K562 (cell line): ENCODE measurements at places on chromosomes 2 and 18.

GRCh38 chr2:60725466-60725865 lies 30.6 kb upstream of the PAPOLG start:
- no peak for DNase-seq

GRCh38 chr2:161312996-161313395 lies 4.8 kb downstream of the PSMD14 start:
- no peak for DNase-seq

- no peak for DNase-seq
These were observed 240.4 kb downstream of the PLCL1 start for GRCh38 chr2:198044777-198045176.

DNA sequence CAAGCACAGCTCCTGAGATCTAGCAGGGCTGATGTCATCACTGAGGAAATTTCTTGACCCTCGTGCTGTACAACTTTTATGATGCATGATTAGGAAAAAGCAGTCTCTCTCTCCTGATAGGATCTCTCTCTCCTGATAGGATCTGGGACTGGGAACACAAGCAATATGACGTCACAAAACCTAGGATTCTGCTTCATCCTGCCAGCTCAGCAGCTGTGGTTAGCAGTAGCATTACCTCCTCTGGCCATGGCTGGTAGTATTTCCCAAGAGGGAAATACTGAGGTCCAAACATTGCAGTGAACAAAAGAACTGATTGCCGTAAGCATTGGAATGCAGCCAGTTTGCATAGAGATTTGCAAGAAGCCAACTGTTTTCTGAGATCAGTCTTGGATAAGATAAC lies 521.2 kb upstream of the POU3F3 start:
- DNase-seq = no peak

DNA sequence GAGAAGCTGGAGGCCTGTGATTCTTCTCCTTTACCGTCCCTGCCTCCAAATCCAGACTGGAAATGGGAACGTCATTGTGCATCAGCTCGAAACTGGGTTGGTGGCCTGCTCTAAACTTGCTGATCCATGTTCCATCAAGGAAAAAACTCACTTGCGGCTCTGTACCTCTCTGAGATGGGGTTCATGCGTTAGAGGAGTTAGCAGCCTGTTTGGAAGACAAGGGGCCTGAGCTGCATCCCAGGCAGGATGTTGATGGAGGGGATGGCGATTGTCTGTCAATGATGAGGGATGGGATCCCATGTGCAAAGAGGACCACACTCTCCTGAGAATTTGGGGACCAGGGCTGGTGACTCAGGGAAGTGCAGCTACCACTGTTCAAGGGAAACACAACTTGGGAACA lies 26.0 kb downstream of the TWIST2 start:
- no peak for DNase-seq

DNA sequence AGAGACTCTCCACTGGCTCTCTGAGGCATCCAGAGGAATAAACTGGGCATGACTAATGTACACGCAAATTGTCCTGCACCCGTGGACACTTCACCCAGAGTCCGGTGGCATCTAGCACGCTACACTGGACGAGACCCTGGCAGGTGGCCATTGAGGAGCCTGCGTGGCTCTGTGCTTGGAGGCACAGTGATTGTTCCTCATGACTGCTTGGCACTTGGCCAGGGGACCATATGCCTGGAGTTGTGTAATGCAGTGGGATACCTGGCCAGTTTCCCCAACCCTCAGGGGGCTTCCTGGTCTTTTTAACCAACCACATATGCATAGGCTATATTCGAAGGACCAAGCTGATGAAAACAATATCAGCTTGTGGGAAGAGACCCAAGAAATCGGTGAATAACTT lies 66.6 kb downstream of the MTCL1 start:
- DNase-seq = no peak

DNA sequence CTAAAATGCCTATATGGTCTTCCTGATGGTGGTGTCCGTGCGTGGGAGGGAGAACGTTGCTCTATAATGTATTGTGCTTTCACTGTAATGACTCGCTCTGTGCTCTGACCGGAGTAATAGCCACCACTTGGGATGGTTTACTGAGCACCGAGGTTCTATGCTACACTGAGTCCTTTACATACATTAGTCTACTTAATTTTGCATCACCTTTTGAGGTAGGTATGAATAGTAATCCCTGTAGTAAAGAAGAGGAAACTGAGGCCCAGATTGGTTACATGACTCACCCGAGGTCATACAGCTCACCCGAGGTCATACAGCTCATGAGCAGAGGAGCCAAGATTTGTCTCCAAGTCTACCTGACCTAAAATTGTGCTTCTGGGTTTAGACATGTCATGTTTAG lies 79.5 kb downstream of the ARMC9 start:
- DNase-seq = no peak

- DNase-seq = no peak
These were observed 122.4 kb upstream of the MAPRE2 start for GRCh38 chr18:34918856-34919255.

DNA sequence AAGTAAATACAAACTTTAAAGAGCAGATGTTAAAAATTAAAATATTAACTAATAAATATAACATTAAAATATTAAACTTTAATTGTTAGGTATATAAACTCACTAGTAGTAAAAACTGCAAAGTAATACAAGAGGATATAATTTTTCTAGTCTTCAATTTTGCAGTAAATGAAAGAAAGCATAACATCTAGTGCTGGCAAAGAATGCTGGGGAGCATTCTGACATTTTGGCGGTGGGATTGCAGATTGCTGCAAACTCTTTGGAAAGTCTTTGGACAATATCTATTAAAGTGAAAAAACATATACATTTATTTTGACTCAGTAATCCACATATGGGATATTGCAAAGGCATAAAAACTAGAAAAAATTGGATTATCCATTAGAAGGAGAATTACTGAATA lies 175.0 kb downstream of the GCA start:
- no peak for DNase-seq

GRCh38 chr2:20198796-20199632 lies 25.9 kb downstream of the SDC1 start:
- DNase-seq = no peak

DNA sequence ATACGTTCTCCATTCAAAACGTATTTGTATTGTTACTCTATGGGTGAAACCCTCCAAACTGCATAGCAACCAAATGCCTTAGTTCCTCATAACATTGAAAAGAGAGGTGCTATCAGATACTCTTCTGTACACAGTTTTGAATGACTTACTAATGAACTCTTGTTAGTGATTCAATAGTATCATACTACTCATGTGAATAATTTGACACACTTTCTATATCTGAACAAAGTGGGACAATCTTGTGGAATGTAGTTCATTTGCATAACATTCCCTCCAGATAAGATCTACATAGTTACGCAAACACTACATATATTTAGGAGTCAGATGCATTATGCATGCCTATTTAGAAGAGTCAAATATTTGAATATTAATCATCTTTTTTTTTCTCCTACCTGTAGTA lies 232.0 kb upstream of the NRXN1 start:
- no peak for DNase-seq

GRCh38 chr2:230205034-230205433 lies 14.8 kb downstream of the SP110 start:
- no peak for DNase-seq

- peak; percentile 6 for DNase-seq
These were observed 43.0 kb downstream of the RAB27B start for GRCh38 chr18:54871231-54871630.

- no peak for DNase-seq
These were observed 142.4 kb upstream of the ALPP start for GRCh38 chr2:232236200-232236599.

DNA sequence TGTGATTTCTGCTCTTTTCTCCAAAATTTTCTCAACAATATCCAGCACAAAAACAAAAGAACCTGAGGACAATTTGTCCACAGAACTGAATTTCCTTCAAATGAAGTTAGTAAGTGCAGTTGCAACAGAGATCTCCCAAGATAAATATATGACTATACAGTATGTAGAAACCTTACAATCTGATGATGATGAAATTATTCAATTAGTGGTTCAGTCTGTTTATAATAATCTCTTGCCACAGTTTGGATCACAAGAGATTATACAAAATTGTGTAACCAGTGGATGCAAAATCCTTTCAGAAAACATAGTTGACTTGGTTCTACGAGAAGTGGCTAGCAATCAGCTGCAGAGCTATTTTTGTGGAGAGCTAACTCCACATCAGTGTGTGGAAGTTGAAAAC lies 68.7 kb downstream of the FSIP2 start:
- no peak for DNase-seq

- DNase-seq = no peak
These were observed 156.0 kb downstream of the RIT2 start for GRCh38 chr18:42959528-42959927.

- DNase-seq = no peak
These were observed 16.7 kb downstream of the ZCCHC2 start for GRCh38 chr18:62539284-62540165.

DNA sequence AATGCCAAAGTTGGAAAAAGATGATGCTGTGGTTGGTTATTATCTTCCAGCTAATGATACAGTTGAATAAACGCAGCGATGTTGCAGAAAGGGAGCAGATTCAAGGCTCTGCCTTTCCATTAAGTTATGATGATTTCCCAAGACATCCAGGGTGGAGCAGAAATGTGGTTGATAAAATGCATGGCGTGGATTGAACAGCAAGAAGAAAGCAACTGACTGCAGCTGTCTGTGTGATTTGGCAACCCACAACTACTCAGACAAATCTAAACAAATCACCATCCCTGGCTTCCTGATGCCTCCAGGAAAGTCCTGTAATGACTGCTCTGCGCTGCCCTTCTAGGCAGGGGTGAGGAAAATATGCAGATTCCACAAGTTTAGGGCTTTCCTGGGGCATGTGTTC lies 166.3 kb downstream of the NRP2 start:
- no peak for DNase-seq

- no peak for DNase-seq
These were observed 312.1 kb upstream of the ZEB2 start for GRCh38 chr2:144832048-144832447.

DNA sequence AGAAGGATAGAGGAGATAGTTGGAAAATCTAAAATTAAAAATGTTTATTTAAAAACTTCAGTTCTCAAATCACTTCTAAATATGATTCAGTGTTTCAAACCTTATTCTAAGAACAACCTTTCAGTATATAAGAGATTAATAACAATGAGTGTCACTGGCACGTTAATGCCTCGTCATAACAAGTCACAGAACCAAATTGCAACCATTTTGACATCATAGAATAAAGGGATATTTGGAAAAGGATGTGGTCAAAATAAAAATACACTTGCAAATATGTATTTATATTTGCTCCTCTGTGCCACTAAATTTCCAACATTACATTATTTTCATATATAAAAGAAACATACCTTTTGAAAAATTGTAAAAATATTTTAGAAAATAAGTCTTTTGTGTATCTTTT lies 1090.6 kb downstream of the SUCLG1 start:
- DNase-seq = no peak

DNA sequence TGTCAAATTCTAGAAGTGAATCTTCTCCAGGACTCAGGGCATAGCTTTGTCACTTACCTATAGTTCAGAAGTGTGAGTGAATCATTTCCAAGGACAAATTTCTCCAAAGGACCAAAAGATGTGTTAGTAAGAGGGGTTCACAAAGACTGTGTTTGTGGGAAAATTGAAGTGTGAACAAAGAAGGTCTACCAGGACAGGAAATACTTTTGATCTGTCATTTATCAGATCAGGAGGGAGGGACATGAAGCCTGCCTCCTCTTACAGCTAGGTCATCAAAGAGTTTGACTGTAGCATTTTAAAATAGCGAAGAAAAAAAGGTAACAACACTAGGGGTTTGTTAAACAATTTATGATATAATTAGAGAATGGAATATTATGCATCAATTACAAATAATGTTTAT lies 2.0 kb upstream of the CD28 start:
- no peak for DNase-seq

GRCh38 chr2:240586919-240587800 lies 626 bp downstream of the CAPN10 start:
- DNase-seq = no peak

- no peak for DNase-seq
These were observed 10.6 kb downstream of the CYP26B1 start for GRCh38 chr2:72136933-72137497.

DNA sequence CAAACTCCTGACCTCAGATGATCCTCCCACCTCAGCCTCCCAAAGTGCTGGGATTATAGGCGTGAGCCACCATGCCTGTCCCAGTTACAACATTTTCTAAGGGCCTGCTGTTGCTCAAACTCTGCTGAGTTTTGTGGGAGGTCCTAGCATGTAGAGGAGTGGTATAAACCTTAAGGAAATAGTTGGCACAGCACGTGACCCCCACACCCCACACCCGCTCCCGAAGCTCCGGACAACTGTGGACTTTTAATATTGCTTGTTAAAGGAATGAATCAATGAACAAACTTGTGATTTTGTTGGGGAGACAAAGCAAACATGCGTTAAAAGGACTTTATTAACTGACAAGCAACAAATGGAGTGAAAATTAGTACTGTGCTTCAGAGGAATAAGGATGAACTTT lies 137.8 kb upstream of the GATA6 start:
- no peak for DNase-seq

- DNase-seq = peak; percentile 67
These were observed at the start of gene RND3 for GRCh38 chr2:150487537-150488429. RND3 (minus strand) TSS chr2:150487667; CDS start chr2:150487417, 250 bp downstream.

DNA sequence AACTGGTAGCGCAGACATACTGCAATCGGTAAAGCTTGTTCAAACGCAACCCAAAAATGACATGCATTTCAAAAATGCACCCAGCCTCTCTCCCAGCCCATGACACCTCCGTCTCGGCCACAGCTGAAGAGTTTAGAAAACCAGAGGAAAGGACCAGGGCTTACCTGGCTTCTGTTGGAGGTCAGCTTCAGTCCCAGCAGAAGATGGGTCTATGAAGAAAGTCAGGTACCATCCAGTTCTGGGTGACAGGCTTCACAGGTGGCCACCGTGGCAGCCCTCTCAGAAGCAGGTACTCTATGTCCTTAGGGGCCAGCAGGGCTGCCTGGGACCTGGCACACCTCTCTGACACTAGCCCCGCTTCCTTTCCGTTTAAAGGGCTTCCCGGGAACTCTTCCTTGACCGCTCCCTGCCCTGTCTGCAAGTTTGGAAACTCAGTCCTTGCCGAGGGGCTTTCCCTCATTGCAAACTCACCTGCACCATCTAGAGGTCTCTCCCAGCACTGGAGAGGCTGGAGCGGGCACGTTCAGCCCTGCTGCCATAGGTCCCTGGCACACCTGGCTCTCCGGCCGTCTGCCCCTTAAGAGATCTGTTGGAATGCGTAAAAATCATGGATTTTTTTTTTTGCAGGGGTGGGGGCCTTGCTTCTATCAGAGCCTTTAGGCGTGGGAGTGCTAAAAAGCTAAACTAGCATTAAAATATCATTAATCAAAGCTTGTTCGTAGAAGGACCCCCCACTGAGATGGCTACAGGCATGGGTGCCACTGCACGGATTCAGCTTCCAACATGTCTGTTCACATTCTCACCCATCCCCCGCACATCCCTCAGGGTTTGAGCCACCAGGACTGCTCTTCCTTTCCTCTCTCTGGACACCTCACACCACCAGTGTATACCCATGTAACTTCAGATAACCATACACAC lies at the start of gene EDAR:
Gene EDAR (minus strand): TSS at position 425 of the 918 bp plus-strand sequence. CDS start 58,206 bp downstream, outside the sequence.
- peak; percentile 18 for DNase-seq

DNA sequence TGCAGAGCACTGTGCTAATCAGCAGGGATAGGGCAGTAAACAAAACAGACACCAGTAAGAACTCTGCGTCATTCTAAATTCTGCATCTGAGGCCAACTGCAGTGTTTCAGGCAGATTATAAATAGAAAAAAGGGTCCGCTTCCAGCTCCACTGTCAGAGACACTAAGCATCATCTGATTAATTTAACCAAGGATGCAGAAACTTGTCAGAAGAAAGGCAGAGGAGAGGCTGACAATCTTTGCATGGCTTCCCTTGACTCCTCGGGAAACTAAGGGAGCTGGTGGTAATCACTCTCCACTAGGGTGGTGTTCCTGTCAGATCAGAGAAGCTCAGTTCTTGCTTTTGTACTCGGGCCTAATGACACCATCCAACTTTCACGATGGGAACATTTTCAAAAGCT lies 123.5 kb downstream of the DNAH6 start:
- DNase-seq = no peak
